Effector memory CD4-positive, alpha-beta T cell (primary cell): ENCODE measurements at places on chromosomes 4 and X.
A peak's percentile ranks its signal among the peaks of the same experiment; 100 is the strongest.

GRCh38 chrX:39730662-39731329 lies 367.0 kb downstream of the BCOR start:
- H3K4me1 ChIP-seq = peaks cover 2% of the 10 kb centered on the region
- no peak overlapping the region for H3K4me3 ChIP-seq
- no peaks in the 10 kb centered on the region for H3K27me3 ChIP-seq
- H3K27ac ChIP-seq = no peak overlapping the region

DNA sequence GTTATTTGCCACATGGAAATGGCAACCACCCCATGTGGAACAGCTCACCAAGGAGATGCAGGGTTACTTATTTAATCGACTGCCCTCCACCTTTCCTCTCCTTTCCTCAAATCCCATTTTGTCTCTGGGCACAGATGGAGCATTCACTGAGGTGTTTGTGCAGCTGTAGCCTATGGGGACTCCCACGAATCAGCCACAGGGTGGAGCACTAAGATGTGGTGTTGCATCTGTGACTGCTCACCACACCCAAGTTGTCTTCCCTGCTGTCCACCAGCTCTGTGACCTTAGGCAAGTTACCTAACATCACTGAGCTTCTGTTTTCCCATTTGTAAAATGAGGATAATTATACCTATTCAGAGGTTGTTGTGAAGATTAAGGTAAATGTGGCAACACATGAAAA lies 252.4 kb upstream of the CPEB2 start:
- no peaks in the 10 kb centered on the region for H3K4me1 ChIP-seq
- no peaks in the 10 kb centered on the region for H3K27me3 ChIP-seq
- no peak overlapping the region for H3K27ac ChIP-seq
- no peaks in the 10 kb centered on the region for H3K36me3 ChIP-seq
- no peak for DNase-seq

- no peak for DNase-seq
- no peaks in the 10 kb centered on the region for H3K36me3 ChIP-seq
- H3K4me1 ChIP-seq = no peaks in the 10 kb centered on the region
- no peak overlapping the region for H3K27ac ChIP-seq
- H3K4me3 ChIP-seq = no peak overlapping the region
These were observed 13.8 kb downstream of the ARAP2 start for GRCh38 chr4:36230534-36230933.

GRCh38 chr4:82697561-82697960 lies 101.0 kb downstream of the SCD5 start:
- no peak for DNase-seq
- H3K4me1 ChIP-seq = no peaks in the 10 kb centered on the region
- H3K27me3 ChIP-seq = no peaks in the 10 kb centered on the region

GRCh38 chr4:171601091-171601490 lies 212.1 kb upstream of the GALNTL6 start:
- DNase-seq = no peak
- no peaks in the 10 kb centered on the region for H3K36me3 ChIP-seq
- H3K27ac ChIP-seq = no peak overlapping the region
- H3K4me3 ChIP-seq = no peak overlapping the region
- no peaks in the 10 kb centered on the region for H3K27me3 ChIP-seq
- no peaks in the 10 kb centered on the region for H3K4me1 ChIP-seq

DNA sequence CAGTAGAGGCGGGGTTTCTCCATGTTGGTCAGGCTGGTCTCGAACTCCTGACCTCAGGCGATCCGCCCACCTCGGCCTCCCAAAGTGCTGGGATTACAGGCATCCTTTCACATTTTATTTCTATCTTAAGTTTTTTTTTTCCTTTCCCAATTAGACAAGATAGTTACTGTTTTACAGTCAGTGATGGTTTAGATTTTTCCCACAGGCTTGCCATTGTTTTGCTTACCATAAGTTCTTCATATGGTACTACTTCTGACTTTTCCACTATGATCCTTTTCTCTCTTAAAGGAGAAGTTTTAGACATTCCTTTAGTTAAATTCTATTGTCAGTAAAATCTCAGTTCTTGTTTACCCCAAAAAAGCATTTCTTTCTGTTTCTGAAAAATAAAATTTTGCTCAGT lies 462.6 kb downstream of the CENPC start:
- no peak overlapping the region for H3K4me3 ChIP-seq
- no peak for DNase-seq
- no peaks in the 10 kb centered on the region for H3K4me1 ChIP-seq
- no peaks in the 10 kb centered on the region for H3K36me3 ChIP-seq
- H3K27me3 ChIP-seq = no peaks in the 10 kb centered on the region
- H3K27ac ChIP-seq = no peak overlapping the region

GRCh38 chrX:87338510-87338909 lies 179.1 kb upstream of the KLHL4 start:
- H3K4me3 ChIP-seq = no peak overlapping the region
- no peaks in the 10 kb centered on the region for H3K27me3 ChIP-seq
- H3K36me3 ChIP-seq = no peaks in the 10 kb centered on the region
- H3K4me1 ChIP-seq = no peaks in the 10 kb centered on the region
- no peak overlapping the region for H3K27ac ChIP-seq

DNA sequence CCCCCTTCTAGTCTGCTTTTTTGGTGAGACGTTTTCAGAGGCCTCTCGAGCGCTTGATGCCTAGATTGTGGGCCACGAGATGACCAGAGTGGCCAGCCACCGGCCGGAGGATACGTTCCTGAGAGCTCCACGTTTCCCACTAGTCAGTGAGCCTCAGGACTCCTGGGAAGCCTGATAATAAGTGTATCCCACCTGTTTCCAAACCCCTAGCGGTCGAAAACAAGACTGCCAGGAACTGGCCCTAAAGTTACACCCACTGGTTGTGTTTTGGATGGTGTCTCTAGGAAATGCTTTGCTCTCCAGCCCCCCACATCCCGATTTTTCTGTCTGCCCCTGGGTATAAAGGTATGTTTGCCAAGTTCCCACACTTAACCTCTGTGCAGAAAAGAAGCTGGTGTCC lies 4.6 kb upstream of the RS1 start:
- no peaks in the 10 kb centered on the region for H3K27me3 ChIP-seq
- H3K36me3 ChIP-seq = no peaks in the 10 kb centered on the region
- no peak overlapping the region for H3K27ac ChIP-seq
- no peak for DNase-seq
- H3K4me1 ChIP-seq = no peaks in the 10 kb centered on the region

- H3K4me3 ChIP-seq = no peak overlapping the region
- H3K36me3 ChIP-seq = no peaks in the 10 kb centered on the region
- no peak overlapping the region for H3K27ac ChIP-seq
- no peaks in the 10 kb centered on the region for H3K27me3 ChIP-seq
- no peak for DNase-seq
- H3K4me1 ChIP-seq = no peaks in the 10 kb centered on the region
These were observed 156.4 kb upstream of the BOD1L1 start for GRCh38 chr4:13783800-13784411.

DNA sequence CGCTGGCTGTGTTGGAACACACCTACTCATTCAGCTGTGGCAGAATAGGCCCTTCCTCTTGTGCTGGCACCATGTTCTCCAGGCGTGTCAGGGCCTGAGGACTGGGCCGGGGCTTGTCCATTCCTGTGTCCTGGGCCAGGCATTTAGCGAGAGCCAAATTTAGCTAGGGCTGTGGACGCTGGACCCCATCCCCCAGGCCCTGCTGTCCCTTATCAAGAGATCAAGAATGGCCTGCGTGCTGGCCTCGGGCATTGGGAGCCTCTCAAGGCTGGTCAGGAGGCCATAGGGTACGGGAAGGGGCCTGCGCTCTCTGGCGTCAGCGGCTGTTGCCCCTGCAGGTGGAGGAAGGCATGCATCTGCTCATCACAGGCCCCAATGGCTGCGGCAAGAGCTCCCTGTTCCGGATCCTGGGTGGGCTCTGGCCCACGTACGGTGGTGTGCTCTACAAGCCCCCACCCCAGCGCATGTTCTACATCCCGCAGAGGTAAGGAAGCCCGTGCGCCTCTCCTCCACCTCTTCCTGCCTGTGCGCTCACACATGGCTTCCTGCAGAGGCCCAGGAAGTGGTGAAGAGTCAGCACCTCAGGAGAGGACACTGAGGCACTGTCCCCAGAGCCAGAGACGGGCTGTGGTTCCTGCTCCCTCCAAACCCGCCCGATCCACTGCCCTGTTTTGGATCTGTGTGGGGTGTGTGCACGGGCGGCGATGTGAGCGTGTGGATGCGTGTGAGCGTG lies 15.3 kb downstream of the ABCD1 start:
- H3K4me3 ChIP-seq = peak overlapping the region; percentile 22
- peaks cover 15% of the 10 kb centered on the region for H3K4me1 ChIP-seq
- no peak for DNase-seq
- no peak overlapping the region for H3K27ac ChIP-seq
- no peaks in the 10 kb centered on the region for H3K27me3 ChIP-seq

- no peaks in the 10 kb centered on the region for H3K36me3 ChIP-seq
- H3K4me3 ChIP-seq = no peak overlapping the region
- no peak for DNase-seq
These were observed 127.9 kb upstream of the BMPR1B start for GRCh38 chr4:94629837-94630236.

DNA sequence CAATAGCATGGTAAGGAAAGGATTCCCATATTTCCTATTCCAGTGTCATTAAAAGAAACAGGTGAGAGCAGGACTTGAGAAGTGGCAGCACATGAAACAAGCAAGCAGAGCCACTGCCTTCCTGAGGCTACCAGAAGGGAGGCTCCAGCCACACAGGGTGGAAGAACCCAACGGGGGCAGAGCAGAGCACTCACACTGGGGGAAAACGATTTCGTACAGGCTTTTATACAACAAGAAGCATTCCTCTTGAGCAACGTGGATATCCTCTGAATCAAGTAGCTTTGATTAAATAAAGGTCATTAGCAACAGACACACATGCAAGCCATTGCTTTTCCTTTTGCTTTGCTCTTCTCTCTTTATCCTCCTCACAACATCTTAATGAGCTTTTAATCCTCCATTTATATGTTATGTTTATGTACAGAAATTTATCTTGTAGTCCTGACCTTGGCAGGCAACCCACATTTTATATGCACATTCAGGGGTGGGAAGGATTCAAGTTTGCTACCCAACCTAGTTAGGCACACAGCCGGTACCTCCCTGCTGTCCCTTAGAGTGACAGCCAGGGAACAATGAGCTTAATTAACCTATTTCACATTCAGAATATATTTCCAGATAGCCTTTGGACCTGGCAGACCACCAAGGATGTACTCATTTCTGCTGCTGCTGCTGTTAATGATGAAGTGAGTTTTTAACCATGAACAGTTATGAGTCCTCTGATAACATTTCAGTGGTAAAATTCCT lies 202.1 kb downstream of the ARHGAP24 start:
- no peaks in the 10 kb centered on the region for H3K4me1 ChIP-seq
- H3K27ac ChIP-seq = no peak overlapping the region
- H3K4me3 ChIP-seq = no peak overlapping the region
- no peaks in the 10 kb centered on the region for H3K36me3 ChIP-seq

- H3K27ac ChIP-seq = no peak overlapping the region
- no peak overlapping the region for H3K4me3 ChIP-seq
- peaks cover 40% of the 10 kb centered on the region for H3K36me3 ChIP-seq
- H3K27me3 ChIP-seq = no peaks in the 10 kb centered on the region
- no peaks in the 10 kb centered on the region for H3K4me1 ChIP-seq
- DNase-seq = no peak
These were observed 32.2 kb downstream of the TRMT44 start for GRCh38 chr4:8472689-8473197.

- H3K36me3 ChIP-seq = no peaks in the 10 kb centered on the region
- no peak within 1 kb of the TSS for H3K27ac ChIP-seq
- no peaks in the 10 kb centered on the region for H3K4me1 ChIP-seq
- no peak for DNase-seq
These were observed at the start of gene ANOS1 for GRCh38 chrX:8731559-8732395. Gene ANOS1, minus strand, starts transcription at chrX:8732137. Its CDS starts 101 bp downstream, at chrX:8732036.

GRCh38 chr4:150609131-150609530 lies 27.2 kb downstream of the MAB21L2 start:
- no peak for DNase-seq
- H3K27me3 ChIP-seq = no peaks in the 10 kb centered on the region
- no peaks in the 10 kb centered on the region for H3K36me3 ChIP-seq
- H3K4me1 ChIP-seq = no peaks in the 10 kb centered on the region
- H3K27ac ChIP-seq = no peak overlapping the region

DNA sequence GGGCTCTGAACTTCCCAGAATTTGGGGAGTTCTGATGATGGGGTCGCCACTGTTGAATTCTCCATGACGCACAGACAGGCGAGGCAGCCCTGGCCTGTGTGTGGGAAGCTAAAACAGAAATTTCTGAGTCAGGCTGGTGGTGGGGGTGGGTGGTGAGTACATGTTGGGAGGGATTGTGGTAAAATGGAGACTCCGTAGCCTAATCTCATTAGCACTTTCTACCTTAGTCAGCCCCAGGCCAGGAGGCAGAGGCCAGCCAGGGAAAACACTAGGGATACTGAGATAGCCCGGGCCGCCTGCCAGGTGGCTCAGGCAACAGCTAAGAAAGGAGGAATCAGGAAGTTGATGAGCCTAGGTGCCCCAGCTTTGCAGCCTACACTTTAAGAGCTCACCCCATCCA lies 39.3 kb upstream of the NHSL2 start:
- no peak overlapping the region for H3K27ac ChIP-seq
- H3K4me1 ChIP-seq = no peaks in the 10 kb centered on the region
- no peak for DNase-seq
- H3K27me3 ChIP-seq = no peaks in the 10 kb centered on the region
- H3K36me3 ChIP-seq = no peaks in the 10 kb centered on the region
- no peak overlapping the region for H3K4me3 ChIP-seq

GRCh38 chrX:47560179-47560933 lies 649 bp upstream of the ARAF start:
- H3K27ac ChIP-seq = peak overlapping the region; percentile 97
- H3K27me3 ChIP-seq = no peaks in the 10 kb centered on the region
- H3K36me3 ChIP-seq = peaks cover 14% of the 10 kb centered on the region
- H3K4me3 ChIP-seq = peak overlapping the region; percentile 71
- no peak for DNase-seq

- H3K27ac ChIP-seq = peak overlapping the region; percentile 31
- no peaks in the 10 kb centered on the region for H3K36me3 ChIP-seq
- H3K4me1 ChIP-seq = peaks cover 13% of the 10 kb centered on the region
These were observed 535.5 kb downstream of the MID1IP1 start for GRCh38 chrX:39336671-39337311.

- peak overlapping the region; percentile 63 for H3K4me3 ChIP-seq
- H3K27ac ChIP-seq = no peak overlapping the region
- peaks cover 8% of the 10 kb centered on the region for H3K4me1 ChIP-seq
- DNase-seq = peak; percentile 11
These were observed 1.1 kb upstream of the TLR3 start for GRCh38 chr4:186067757-186068385.

DNA sequence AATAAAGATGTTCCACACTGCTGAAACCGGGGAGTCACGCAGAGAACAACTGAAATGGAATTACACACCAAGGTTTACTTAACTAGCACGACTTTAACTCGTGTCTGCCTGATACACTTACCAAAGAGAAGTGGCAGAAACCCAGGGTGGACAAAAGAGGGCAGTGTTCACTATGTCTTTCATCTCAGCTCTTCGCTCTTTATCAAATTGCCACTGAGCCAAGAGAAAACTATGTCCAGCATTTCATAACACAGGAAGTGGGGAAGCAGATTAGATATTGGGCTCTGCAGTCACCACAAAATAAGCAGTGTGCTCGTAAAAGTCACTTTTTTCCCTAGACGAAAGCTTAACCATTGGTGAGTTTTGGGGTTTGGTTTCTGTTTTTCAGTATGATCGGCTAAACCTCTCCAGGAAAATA lies 155.7 kb downstream of the CHIC2 start:
- H3K4me1 ChIP-seq = no peaks in the 10 kb centered on the region
- H3K27ac ChIP-seq = no peak overlapping the region
- no peak for DNase-seq
